Stimulated activated memory B cell treated with anti-CD40 and anti-IgM and Interleukin-4, amounts not matched to agents 10 μg/mL and 1 μg/mL and 100 μg/mL, for 72 hours (primary cell): ENCODE measurements at places on chromosomes 11 and 22.

GRCh38 chr11:31246451-31247165, 122.9 kb downstream of the DCDC1 start:
- ATAC-seq: no peak
- no peaks in the 10 kb centered on the region for H3K4me1 ChIP-seq
- H3K4me3 ChIP-seq: no peak overlapping the region
- H3K36me3 ChIP-seq: no peaks in the 10 kb centered on the region
- H3K27me3 ChIP-seq: peaks cover 10% of the 10 kb centered on the region

GRCh38 chr22:39486951-39487825, 14.9 kb upstream of the MIEF1 start:
- no peak overlapping the region for H3K27ac ChIP-seq
- no peaks in the 10 kb centered on the region for H3K27me3 ChIP-seq
- no peak overlapping the region for H3K4me3 ChIP-seq
- peaks cover 6% of the 10 kb centered on the region for H3K36me3 ChIP-seq

DNA sequence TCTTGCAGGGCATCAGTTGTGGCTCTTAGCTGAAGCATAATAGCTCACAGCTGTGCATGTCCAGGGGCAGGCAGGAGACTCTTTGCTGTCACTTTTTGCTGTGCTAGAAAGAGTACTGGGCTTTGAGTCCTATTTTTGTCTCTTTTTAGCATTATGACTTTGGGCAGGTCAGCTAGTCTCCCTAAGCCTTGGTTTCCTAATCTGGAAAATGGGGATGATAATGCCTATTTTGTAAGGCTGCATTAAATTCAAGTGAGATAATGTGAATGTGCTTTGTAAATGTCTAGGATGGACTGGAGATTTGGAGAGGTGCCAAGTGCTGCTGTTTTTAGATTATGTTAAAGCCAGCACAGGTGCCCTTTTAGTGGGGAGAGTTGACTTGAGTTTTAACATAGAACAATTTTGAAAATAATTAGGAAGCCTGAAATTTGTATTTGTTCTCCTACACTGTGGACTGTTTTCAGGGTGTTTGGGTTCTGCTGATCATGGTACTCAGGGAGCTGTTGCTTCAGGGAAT, 19.1 kb downstream of the CABIN1 start:
- no peak overlapping the region for H3K4me3 ChIP-seq
- H3K36me3 ChIP-seq: peaks cover 18% of the 10 kb centered on the region
- no peak for ATAC-seq
- no peak overlapping the region for H3K27ac ChIP-seq
- H3K27me3 ChIP-seq: no peaks in the 10 kb centered on the region
- H3K4me1 ChIP-seq: peaks cover 31% of the 10 kb centered on the region

GRCh38 chr11:124198897-124199296, 15.8 kb downstream of the OR10D3 start:
- H3K4me1 ChIP-seq: peaks cover 1% of the 10 kb centered on the region
- no peaks in the 10 kb centered on the region for H3K27me3 ChIP-seq
- no peaks in the 10 kb centered on the region for H3K36me3 ChIP-seq
- no peak overlapping the region for H3K27ac ChIP-seq

GRCh38 chr11:33452836-33453624, 195.8 kb downstream of the HIPK3 start:
- H3K27me3 ChIP-seq: peaks cover 38% of the 10 kb centered on the region
- no peak overlapping the region for H3K4me3 ChIP-seq
- no peaks in the 10 kb centered on the region for H3K36me3 ChIP-seq
- H3K27ac ChIP-seq: no peak overlapping the region
- ATAC-seq: no peak

DNA sequence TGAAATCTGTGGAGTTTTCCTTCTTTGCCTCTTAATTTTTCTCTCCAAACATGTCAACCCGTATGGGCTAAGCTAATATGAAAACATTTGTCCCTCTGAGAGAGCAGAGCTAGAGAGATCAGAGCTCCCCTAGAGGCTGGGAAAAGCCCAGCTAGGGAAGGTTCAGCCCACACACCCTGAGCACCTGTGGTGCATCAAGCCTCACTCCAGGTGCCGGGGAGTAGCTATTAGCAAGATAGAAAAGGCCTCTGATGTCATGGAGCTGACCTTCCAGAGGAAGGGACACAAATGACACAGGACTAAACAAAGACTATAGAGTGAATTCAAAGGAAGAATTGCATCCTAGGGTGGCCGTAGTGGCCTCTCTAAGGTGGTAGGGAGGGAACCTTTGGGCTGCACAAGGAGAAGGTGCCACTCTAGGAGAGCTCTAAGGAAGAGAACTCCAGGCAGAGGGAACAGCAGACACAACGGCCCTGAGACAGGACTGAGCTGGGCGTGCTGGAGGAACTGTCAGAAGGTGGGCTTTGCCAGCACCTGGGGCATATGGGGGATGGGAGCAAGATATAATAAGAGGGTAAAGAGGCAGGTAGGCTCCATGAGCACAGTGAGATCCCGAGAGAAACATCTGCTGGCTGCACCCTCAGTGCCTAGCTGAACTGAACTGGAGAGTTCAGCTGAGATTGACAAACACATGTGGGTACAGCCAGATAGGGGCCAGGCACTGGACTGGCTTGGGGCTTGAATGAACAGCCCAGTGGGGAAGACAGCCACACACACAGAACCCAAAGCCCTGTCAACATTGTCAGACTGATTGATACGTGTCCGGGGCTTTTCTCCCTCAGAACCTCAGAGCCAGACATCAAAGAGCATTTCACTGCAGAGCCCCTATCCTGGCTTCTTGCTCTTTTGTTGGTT, 65.5 kb upstream of the DRD2 start:
- no peak for ATAC-seq
- no peaks in the 10 kb centered on the region for H3K4me1 ChIP-seq
- no peaks in the 10 kb centered on the region for H3K36me3 ChIP-seq
- H3K27ac ChIP-seq: no peak overlapping the region
- H3K4me3 ChIP-seq: no peak overlapping the region
- H3K27me3 ChIP-seq: peaks cover 31% of the 10 kb centered on the region

- peaks cover 21% of the 10 kb centered on the region for H3K36me3 ChIP-seq
- H3K27me3 ChIP-seq: no peaks in the 10 kb centered on the region
- H3K4me1 ChIP-seq: peaks cover 6% of the 10 kb centered on the region
Observed at GRCh38 chr11:27497284-27497866, 9.2 kb downstream of the LIN7C start.

DNA sequence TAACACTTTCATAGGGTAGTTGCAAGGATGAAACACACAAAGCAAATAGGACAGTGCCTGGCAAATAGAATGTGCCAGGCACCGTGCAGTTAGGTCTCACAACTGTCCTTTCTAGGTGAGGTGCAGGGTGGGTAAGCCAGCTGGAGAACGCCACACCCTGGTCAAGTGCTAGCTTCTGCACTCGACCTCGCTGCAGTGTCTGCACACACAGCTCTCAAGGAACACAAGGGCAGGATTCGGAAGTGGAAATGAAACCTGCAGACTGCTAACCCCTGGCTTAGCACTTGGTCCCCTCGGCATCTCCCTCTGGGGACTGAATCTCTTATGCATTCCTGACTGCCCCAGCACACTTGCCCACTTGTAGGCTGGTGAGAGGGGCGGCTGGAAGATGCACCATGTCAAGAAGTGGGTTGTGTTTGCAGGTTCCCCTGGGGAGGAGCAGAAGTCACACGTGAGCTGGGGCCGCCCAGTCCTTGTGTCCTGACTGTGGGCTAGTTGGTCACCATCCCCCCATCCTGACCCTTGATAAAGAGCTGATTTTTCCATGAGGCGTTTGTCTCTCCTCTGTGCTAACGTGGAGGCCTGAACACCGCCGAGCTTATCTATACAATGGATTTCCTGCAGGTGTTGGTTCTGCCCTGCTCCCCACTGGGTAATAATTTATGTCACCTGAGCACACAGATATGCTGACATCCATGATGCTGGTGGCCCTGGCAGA, 89.0 kb downstream of the MICAL2 start:
- ATAC-seq: no peak
- no peaks in the 10 kb centered on the region for H3K36me3 ChIP-seq
- H3K27me3 ChIP-seq: no peaks in the 10 kb centered on the region
- no peak overlapping the region for H3K27ac ChIP-seq
- no peaks in the 10 kb centered on the region for H3K4me1 ChIP-seq

- H3K27ac ChIP-seq: no peak overlapping the region
- H3K4me3 ChIP-seq: no peak overlapping the region
- H3K27me3 ChIP-seq: no peaks in the 10 kb centered on the region
- no peaks in the 10 kb centered on the region for H3K36me3 ChIP-seq
Observed at GRCh38 chr11:29755474-29755873, 261.4 kb downstream of the KCNA4 start.

- peaks cover 6% of the 10 kb centered on the region for H3K4me1 ChIP-seq
- H3K27ac ChIP-seq: no peak overlapping the region
- peak overlapping the region; percentile 26 for H3K4me3 ChIP-seq
- H3K27me3 ChIP-seq: peaks cover 57% of the 10 kb centered on the region
Observed at GRCh38 chr22:20267441-20268278, 458 bp downstream of the RTN4R start.

GRCh38 chr11:130638033-130638432, 189.6 kb downstream of the ADAMTS15 start:
- H3K36me3 ChIP-seq: no peaks in the 10 kb centered on the region
- no peak for ATAC-seq
- no peaks in the 10 kb centered on the region for H3K4me1 ChIP-seq
- no peak overlapping the region for H3K4me3 ChIP-seq
- H3K27me3 ChIP-seq: peaks cover 9% of the 10 kb centered on the region

- H3K27me3 ChIP-seq: peaks cover 46% of the 10 kb centered on the region
- no peak overlapping the region for H3K27ac ChIP-seq
- no peak for ATAC-seq
Observed at GRCh38 chr22:43109921-43110443, 568 bp upstream of the BIK start.

DNA sequence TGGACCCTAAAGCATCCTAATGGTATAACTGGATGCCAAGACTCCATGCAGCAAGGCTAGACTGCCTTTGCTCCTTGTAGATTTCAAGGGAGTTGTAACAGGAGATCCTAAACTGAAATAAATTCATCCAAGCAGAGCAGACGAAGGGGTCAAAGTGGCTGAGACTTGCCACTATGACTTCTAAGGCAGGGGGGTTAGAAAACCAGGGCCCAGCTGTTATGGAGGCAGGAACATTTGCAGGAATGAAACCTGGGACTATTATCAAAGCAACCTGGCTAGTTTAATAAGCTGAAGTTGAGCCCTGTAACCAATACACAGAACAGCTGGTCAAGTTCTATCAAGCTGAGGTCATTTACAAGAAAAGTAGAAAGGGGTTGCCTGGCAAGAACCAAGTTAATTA, 122.2 kb upstream of the TRPC6 start:
- H3K27ac ChIP-seq: no peak overlapping the region
- H3K4me3 ChIP-seq: no peak overlapping the region
- no peaks in the 10 kb centered on the region for H3K36me3 ChIP-seq
- ATAC-seq: no peak

DNA sequence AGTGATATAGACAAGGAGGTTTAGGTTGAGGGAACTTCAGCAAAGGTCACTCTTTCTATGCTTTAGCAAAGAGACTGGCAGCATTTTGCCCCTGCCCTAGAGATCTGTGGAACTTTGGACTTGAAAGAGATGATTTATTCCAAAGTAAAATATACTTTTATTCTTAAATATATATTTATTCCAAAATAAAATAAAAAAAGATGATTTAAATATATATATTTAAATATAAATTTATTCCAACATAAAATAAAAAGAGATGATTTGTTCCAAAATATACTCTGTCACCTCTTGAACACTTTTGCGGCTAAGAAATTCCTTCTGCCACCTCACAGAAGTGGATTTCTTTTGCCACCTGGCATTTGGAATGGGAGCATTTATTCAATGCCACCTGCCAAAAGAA, 521.3 kb upstream of the CHORDC1 start:
- H3K4me1 ChIP-seq: no peaks in the 10 kb centered on the region
- ATAC-seq: no peak
- no peaks in the 10 kb centered on the region for H3K36me3 ChIP-seq
- no peak overlapping the region for H3K4me3 ChIP-seq
- no peak overlapping the region for H3K27ac ChIP-seq

- H3K36me3 ChIP-seq: no peaks in the 10 kb centered on the region
- H3K27ac ChIP-seq: no peak overlapping the region
- H3K27me3 ChIP-seq: no peaks in the 10 kb centered on the region
- H3K4me1 ChIP-seq: peaks cover 7% of the 10 kb centered on the region
Observed at GRCh38 chr11:104060820-104061219, 24.4 kb downstream of the DDI1 start.

GRCh38 chr22:29312218-29313125, 3.0 kb downstream of the RASL10A start:
- H3K4me3 ChIP-seq: no peak overlapping the region
- no peaks in the 10 kb centered on the region for H3K36me3 ChIP-seq
- H3K27me3 ChIP-seq: peaks cover 78% of the 10 kb centered on the region
- peaks cover 57% of the 10 kb centered on the region for H3K4me1 ChIP-seq
- no peak overlapping the region for H3K27ac ChIP-seq

DNA sequence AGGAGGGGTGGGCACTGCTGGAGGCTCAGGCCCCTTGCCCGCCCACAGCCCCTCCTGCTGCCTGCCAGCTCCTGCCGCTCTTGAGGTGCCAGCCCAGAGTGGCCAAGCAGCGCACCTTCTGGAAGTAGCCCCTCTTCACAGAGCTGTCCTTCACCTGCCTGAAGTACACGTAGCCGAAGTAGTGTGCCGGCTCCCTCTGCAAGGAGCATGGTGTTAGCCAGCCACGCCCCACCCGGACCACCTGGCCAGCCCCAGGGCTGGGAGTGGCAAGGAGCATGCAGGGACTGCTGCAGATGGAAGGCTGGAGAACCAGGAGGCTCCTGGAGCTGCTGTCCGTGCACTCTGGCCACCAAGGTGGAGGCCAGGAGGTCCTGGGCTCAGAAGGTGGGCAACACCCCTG, 9.6 kb downstream of the DENND6B start:
- no peak overlapping the region for H3K4me3 ChIP-seq
- no peaks in the 10 kb centered on the region for H3K27me3 ChIP-seq
- H3K36me3 ChIP-seq: no peaks in the 10 kb centered on the region
- no peak for ATAC-seq
- H3K4me1 ChIP-seq: peaks cover 54% of the 10 kb centered on the region
